ENCODE measurements at places on chromosomes 1 and 21. TPM values are rescaled to one million over a fixed set of nuclear protein-coding genes. Genes with fewer than 3 reads are reported as not detected.

TMEM9 gene
- 88.5 TPM for total RNA-seq

AMY1B gene
- total RNA-seq, result not detected

LCE3E gene
- not detected for total RNA-seq

TCP10L gene
- 0.70 TPM for total RNA-seq

CASQ1 gene
- total RNA-seq, result not detected

ANKRD35 gene
- total RNA-seq, result not detected

TCEA3 gene
- 0.42 TPM for total RNA-seq

MTARC2 gene
- 13.5 TPM for total RNA-seq

RYR2 gene
- total RNA-seq, result 0.13 TPM

RGS8 gene
- total RNA-seq, result not detected

MYOG gene
- total RNA-seq, result not detected

MFAP2 gene
- total RNA-seq, result 0.57 TPM

EPHA2 gene
- total RNA-seq, result 125 TPM

TMEM81 gene
- total RNA-seq, result 2.9 TPM

AMY1C gene
- total RNA-seq, result not detected

POFUT2 gene
- total RNA-seq, result 25.2 TPM

S100A7 gene
- not detected for total RNA-seq

TP73 gene
- total RNA-seq, result 0.59 TPM

GABRD gene
- 0.19 TPM for total RNA-seq

DUSP23 gene
- 39.6 TPM for total RNA-seq

LIN28A gene
- total RNA-seq, result not detected

FCGR3B gene
- total RNA-seq, result not detected

BEND5 gene
- total RNA-seq, result not detected

TNFRSF8 gene
- total RNA-seq, result not detected

TDRD5 gene
- total RNA-seq, result not detected

ARHGEF16 gene
- 6.0 TPM for total RNA-seq

TRIM67 gene
- total RNA-seq, result 0.12 TPM

C1orf141 gene
- total RNA-seq, result not detected

Data from A549 treated with ZK216348 at 1 μM for 4 hours (cell line).